Spinal cord (tissue), 10 donors: ENCODE measurements at places on chromosomes 1 and 21.
A peak's percentile ranks its signal among the peaks of the same experiment; 100 is the strongest.

DNA sequence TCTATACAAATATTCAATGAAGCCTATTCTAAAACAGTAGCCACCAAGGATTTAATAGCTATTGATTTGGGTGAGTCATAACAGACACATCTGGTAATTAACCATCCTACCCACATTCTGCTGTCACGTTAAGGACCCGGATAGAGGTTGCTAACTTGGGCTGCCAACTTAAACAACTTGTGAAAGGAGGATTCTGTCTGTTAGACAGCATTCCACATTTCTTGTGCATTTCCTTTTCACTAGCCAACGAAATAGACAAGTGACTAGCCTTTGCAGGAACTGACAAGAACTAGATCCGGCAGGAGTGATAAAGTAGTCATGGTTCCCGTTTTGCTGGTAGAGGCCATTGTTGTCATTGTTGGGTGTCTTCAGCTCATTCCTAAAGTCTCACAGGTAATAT is 9.5 kb downstream of the DSCAM start:
- DNase-seq, result no peak

- DNase-seq, result peak; percentile 25
Observed at GRCh38 chr1:76961181-76961819, 94.0 kb downstream of the ST6GALNAC5 start.

GRCh38 chr1:61727544-61727943 is 2.6 kb upstream of the TM2D1 start:
- no peak for DNase-seq

DNA sequence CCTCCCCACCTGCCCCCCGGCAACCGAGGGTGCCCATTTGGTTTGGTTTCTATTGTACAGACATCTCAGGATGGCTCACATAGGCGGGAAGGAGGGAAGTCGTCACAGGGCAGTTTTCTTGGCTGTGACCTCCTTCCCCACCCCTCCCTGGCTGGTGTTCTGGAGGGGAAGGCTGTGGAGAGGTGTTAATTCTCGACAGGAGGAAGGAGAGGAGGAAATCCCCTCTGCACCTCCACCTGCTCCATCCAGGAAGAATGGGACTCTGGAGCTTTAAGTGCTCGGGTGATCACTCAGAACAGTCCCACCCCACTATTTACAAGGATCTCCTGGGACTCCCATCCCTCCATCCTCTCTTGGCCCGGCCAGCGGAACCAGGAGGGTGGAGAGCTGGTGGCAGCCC is 7.6 kb downstream of the MEX3A start:
- DNase-seq, result no peak

DNA sequence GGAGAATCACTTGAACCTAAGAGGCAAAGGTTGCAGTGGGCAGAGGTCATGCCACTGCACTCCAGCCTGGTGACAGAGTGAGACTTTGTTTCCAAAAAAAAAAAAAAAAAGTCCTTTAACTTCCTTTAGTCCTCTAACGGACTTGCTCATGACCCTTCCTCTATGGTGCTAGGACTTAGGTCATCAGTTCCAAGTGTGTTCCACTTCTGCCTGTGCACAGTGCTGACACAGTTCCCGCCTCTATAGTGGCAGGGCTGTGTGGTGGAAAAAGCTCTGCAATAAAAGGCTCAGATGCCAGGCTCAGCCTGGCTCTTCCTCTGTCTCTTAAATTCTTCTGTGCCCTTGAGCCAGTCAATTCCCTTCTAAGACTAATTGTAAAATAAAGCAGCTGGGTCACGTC is 22.0 kb downstream of the CC2D1B start:
- DNase-seq, result no peak

GRCh38 chr21:44708866-44709425 is 2.4 kb downstream of the TSPEAR start:
- DNase-seq, result no peak

GRCh38 chr1:62784509-62785365 is 805 bp downstream of the ATG4C start:
- DNase-seq, result peak; percentile 23

- no peak for DNase-seq
Observed at GRCh38 chr1:185342017-185342416, 25.0 kb upstream of the IVNS1ABP start.

GRCh38 chr1:208090388-208091301 is 153.5 kb downstream of the PLXNA2 start:
- no peak for DNase-seq

GRCh38 chr1:31978843-31979400 is 34.7 kb upstream of the KHDRBS1 start:
- no peak for DNase-seq

- no peak for DNase-seq
Observed at GRCh38 chr1:219741011-219741970, 128.4 kb upstream of the ZC3H11B start.

DNA sequence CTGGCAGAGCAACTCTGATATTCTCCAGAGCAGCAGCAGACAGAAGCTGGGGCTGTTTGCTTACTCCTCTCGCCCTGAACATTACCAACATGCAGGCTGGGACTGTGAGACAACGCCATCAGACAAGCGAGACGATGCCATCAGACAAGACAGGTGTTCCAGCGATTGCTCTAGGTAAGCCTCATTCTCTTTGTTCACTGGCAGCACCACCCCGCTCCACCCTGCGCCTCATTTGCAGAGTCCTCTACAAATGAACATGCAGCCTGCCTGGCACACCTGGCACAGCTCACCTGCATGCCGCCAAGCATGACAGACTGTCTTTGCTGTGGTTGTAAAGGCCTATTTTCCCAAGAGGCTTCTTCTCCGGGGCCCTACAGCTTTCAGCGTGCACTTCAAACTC is 346.2 kb downstream of the SMYD3 start:
- no peak for DNase-seq

DNA sequence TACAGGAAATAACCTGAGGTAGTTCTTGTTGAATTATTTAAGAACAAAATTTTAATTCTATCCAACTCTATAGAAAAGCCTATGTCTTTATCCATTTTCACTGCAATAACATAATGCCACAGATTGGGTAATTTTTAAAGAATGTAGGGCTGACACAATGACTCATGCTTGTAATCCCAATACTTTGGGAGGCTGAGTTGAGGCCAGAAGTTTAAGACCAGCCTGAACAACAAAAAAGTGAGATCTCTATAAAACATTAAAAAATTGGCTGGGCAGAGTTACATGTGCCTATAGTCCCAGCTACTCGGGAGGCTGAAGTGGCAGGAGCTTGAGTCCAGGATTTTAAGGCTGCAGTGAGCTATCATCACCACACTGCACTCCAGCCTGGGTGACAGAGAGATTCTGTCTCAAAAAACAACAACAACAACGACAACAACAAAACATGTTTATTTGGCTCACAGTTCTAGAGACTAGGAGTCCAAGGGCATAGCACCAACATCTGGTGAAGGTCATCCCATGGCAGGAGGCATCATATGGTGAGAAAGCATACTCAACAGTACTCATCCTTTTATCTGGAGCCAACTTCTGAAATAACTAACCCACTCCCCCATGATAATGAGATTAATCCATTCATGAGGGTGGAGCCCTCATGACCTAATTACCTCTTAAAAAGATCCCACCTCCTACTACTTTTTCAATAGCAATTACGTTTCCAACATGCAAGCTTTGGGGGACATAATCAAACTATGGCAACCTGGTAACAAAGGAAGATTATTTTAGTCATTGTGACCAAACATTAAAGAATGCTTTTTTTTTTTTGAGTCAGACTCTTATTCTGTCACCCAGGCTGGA is 59.6 kb downstream of the ABL2 start:
- no peak for DNase-seq

DNA sequence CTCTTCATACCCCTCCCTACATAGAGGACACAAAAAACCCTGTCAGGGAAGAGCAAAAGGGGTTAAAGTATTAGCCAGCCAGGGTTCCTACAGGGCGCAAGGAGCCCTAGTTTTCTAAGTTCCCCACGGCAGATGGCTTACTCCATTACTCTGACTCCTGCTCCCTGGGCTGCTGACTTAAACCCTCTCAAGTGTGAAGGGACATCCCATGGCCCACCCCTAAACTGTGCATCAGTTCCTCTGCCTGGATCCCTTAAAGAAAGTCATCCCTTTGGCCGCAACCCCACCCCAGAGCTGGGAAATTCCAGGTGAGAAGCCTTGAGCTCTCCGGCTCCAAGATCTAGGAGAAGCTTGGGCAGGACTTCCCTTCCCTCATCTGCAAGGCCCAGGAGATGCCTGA is 236.0 kb downstream of the TOMM20 start:
- DNase-seq, result no peak

- no peak for DNase-seq
Observed at GRCh38 chr1:166870584-166870983, 5.5 kb downstream of the TADA1 start.
